ENCODE measurements at places on chromosomes 1 and 21.

GRCh38 chr1:44076066-44076465 is 42.6 kb upstream of the KLF17 start:
- no peak for DNase-seq

DNA sequence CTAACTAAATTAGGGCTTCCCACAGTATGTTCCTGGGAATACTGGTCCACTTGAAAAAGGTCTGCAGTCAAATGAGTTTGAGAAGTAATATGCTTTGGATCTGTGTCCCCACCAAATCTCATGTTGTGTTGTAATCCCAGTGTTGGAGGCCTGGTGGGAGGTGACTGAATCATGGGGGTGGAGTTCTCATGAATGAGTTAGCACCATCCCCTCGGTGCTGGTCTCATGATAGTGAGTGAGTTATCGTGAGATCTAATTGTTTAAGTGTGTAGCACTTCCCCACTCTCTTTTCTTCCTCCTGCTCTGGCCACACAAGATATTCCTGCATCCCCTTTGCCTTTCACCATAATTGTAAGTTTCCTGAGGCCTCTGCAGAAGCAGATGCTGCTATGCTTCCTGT is 16.9 kb upstream of the DMRTB1 start:
- no peak for DNase-seq

- DNase-seq, result no peak
Measured at GRCh38 chr1:66349242-66349641, 184.7 kb upstream of the SGIP1 start.

DNA sequence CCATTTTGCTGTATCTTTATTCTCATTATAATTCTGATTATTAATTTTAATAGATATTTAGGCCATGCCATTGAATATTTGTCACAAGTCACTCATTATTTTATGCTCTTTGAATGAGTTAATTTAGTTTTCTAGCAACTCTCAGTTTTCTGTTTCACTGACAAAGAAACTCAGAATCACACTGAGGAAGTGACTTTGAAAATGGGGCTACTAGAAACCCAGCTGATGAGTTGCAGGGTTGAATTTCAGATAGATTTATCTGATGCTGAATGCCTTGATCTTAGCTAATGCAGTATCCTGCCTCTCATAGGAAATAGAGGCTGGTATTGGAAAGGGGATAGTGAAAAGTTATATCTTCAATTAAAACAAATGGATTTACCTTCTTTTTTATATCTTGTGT is 67.4 kb upstream of the PLA2G4A start:
- DNase-seq, result no peak

DNA sequence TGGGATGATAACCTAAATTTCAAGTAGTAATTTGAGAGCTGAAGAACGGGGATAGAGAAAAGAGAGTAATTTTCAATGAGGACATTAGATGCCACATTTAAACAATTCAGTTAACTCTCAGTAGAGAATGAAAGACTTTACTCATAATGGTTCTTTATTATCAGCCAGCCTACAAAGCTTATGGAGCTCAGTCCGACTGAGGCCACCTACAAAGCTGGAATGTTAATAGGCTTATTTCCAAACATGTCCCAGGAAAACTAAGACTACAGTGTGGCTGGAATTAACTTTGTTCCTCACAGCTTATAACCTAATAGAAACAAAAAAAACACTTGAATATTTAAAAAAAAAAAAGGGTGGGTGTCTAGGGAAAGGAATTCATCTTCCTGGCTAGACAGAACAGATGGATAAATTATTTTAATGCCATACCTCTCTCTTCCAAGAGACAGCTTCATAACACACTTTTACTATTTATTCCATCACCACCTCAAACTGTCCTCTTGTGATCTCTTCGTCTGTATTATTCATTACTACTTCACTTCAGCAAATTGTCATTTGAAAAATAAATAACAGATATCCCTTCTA is 9.8 kb downstream of the SLC19A2 start:
- no peak for DNase-seq

GRCh38 chr21:43654806-43655489 is 4.3 kb downstream of the HSF2BP start:
- DNase-seq, result no peak

DNA sequence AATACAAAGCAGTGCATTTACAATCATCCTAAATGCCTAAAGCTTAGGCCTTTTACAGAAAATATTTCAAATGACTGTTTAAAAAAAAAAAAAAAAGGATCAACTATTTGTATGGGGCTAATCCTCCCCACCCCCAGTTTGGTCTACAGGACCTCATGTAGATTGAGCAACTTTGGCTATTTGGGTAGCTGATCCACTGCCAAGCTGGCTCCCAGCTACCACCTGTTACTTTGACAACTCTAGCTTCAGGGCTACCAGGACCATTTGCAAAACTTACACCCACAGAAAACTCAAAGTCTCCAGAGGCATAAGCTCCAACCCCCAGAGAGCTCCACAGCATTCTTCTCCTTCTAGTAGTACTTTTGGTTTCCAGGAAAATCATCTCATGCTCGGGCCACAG is 29.4 kb downstream of the JAK1 start:
- DNase-seq, result no peak

GRCh38 chr1:229570891-229571516 is 12.5 kb upstream of the ABCB10 start:
- no peak for DNase-seq

DNA sequence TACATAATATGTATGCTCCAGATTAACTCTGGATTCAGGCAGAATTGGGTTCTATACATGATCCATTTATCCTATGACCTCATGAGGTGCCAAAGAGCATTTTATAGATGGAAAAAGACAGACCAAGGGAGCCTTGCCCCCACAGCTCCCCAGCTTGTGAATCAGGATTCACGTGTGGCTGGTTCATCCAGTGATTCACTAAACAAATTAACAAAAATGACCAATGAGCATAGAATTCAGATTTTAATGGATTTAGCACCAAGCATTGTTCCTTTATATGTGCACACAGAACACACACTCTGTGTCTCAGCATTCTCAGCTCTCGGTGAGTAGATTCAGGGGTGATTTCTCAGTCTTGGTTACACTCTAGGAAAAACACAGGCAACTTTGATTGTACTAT is 51.7 kb upstream of the BARHL2 start:
- DNase-seq, result no peak

- DNase-seq, result no peak
Measured at GRCh38 chr21:27590271-27590670, 623.4 kb upstream of the ADAMTS5 start.

DNA sequence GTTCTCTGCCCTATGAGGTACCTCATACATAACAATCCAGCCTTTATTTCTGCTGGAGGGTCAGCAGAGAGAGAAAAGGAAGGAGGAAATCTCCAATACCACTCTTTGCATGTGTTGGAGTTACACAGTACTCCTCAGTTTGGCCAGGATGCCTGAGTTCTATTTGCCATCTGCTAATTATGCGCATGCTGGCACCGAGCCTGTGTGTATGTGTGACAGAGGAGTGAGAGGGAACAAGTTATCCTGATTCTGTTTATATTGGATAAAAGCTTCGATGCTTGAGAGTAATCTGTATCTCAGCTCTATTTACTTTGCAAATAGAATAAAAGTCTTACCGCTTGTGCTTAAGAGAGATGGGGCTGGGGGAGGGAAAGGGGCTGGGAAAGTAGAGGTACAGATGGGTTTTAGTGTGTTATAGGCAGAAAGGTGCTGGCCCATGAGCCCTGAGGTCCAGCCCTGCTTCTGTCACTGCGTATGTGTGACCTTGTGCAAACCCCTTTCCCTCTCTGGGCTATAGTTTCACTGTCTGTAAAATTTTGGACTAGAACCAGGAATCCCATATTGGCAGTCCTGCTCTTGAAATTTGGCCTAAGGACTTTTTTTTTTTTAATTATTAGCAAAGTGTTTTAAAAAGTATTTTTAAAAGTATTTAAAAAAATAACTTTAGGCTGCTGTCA is 54.5 kb upstream of the PLXNA2 start:
- DNase-seq, result no peak

DNA sequence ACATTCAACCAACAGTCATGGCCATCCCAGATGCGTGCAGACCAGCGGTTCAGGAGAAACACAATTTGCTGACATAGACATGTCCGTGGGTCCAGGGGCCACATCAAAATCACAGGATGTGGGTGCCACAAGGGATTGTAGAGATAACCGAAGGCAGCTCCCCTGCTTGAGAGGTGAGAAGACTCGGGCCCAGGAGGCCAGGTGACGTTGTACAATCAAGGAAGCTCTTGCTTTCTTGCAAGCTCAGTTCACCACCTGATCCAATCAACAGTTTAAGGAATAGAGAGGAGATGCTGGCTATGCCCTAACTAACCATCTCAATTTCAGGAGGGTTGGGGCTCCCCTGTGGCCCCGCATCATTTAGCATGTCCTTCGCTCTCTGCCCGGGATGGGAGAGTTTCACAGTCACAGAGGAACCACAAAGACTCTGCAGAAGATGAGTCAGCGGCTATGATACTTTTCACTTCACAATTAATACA is 19.5 kb downstream of the UBASH3A start:
- no peak for DNase-seq

DNA sequence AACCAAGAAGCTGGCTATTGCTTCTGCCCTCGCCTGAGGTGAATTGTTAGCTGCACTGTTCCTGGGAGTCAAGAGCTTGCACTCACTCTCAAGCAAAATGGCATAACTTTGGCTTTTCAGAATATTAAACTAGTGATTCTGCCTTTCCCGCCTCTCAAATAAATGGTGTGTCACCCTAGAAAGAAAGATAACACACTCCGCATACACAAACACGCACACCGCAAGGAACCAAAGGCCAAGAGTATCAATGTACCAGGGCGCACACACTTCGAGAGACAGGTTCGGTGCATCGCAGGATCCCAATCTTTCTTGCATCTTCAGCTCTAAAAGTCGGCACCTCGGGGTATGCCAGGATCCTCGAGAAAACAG is 470 bp upstream of the RTCA start:
- peak; percentile 71 for DNase-seq

DNA sequence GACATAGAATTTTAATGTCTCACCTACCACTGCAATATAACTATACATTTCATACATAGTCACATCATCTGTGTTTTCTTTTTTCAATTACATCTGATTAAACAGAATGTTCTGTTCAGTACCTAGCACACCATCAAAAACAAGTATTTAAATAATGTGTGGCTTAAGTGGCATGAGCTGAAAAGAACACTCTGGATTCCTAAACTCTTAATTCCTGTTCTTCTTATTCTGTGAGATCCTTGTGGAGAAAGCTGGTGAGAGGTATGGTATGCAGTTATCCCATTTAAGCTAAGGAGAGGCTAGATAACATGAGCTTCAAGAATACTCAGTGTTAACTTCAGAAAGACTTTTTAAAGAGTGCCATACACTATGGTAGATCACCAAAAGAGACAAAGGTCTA is 5.5 kb downstream of the TP53BP2 start:
- DNase-seq, result no peak

DNA sequence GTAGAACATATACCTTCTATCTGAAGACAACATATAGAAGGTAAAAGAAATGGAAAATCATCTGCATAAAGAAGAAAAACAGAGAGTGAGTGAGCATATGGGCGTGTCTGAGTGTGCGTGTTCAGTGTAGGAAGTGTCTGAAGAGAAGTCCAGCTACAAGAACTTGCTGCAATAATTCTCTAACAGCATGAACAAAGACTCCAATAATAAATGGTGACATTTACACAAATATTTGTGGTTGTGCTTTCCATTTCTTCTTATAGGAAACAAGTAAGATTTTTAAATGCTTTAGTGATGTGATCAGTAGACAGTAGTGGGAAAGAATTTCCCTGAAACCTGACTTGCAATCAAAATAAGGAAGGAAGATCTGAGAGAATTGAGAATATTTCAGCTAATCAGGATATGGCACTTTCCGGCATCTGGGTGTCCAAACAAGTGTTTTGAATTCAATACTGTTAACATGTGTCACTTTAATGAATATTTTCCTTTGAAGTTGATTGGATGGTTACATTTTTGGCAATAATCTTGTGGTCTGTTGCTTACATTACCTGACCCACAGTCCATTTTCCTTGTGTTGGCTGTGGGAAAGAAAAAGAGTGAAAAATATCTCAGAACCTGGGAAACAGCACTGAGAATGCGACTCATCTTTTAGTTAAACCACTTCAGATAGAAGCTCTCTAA is 154.0 kb downstream of the TGFB2 start:
- DNase-seq, result no peak

DNA sequence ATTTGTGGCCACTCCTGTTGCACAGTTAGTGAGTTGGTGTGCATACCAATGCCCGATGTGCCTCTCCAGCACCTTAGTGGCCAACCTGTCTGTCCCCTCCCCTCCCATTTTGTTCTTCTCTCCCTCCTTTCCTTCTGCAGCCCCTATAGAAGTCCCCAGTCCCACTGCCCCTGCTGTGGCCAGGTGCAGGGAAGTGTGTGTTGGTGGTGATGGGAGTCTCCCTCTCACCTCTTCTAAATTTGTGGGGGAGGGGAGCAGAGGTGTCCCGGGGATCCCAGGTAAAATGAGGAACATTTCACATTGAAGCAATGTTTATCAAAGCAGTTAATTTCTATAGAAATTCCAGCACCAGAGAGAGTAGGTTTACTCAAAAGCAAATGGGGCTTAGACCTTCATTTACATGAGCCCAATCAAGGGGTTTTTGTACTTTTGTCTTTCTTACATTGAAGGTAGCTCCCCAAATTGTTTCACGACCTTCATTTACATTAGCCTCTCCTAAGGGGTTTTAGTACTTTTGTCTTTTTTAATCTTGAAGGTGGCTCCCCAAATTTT is 3.0 kb upstream of the C1orf21 start:
- DNase-seq, result no peak

GRCh38 chr21:43758811-43759210 is 17.3 kb downstream of the CSTB start:
- DNase-seq, result no peak

GRCh38 chr1:150890033-150890416 is 3.1 kb downstream of the CTXND2 start:
- no peak for DNase-seq

GRCh38 chr1:156146769-156147405 is 6.5 kb upstream of the SEMA4A start:
- DNase-seq, result no peak

GRCh38 chr1:207754974-207755700 is 3.3 kb downstream of the CD46 start:
- no peak for DNase-seq

DNA sequence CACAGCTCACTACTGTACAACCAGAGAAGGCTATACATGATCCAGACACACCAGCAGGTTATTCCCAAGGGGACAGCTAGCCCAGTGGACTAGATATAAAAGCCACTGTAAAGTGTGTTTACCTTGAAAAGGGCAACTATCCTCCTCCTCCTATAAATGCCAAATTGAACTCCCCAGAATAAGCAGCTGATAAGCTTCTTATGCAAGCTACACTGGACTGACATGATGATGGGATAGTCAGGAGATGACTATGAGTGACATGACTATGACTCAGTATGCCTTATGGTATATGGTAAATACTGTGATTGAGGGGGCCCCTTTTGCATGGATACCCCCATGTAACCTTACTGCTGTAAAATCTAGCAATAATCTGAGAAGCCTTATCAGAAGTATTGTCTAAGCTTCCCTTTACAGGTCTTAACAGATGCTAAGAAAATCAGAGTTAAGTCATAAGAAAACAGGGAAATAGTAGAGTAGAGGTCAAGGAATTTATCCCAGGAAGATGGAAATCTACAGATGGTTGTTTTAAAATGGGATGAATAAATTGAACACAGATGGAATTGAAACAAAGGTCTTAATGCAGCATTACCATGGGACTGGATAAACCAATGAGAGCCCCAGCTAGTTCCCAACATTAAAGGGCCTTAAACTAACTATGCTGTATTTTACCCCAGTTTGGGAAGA is 55.8 kb downstream of the TRIM33 start:
- DNase-seq, result no peak

Data from hematopoietic multipotent progenitor cell treated with erythropoietin and hydrocortisone succinate and interleukin-3 and kit ligand, for 15 days (in vitro differentiated cells).